ENCODE measurements at places on chromosomes 1 and 21.
A peak's percentile ranks its signal among the peaks of the same experiment; 100 is the strongest.

- no peak for DNase-seq
These were observed 207.2 kb downstream of the TOMM20 start for GRCh38 chr1:234921266-234922062.

DNA sequence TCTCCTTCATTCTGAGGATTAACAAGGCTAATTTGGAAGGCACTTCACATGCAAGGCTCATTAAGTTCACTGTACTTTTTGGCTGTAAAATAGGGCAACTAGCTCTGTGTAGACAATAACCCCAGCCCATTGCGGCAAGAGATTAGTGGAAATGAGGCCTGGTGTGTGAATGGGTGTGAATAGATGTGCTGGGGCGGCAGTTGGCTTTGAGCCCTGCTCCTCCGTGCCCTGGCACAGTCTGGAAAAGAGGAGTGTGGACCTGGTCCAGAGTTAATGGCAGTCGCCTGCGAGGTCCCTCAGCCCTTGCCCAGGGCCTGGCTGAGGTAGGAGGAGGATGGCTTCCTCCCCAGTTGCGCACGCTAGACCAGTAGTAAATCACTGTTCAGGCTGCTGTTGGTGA is 4.8 kb downstream of the KISS1 start:
- DNase-seq, result no peak

DNA sequence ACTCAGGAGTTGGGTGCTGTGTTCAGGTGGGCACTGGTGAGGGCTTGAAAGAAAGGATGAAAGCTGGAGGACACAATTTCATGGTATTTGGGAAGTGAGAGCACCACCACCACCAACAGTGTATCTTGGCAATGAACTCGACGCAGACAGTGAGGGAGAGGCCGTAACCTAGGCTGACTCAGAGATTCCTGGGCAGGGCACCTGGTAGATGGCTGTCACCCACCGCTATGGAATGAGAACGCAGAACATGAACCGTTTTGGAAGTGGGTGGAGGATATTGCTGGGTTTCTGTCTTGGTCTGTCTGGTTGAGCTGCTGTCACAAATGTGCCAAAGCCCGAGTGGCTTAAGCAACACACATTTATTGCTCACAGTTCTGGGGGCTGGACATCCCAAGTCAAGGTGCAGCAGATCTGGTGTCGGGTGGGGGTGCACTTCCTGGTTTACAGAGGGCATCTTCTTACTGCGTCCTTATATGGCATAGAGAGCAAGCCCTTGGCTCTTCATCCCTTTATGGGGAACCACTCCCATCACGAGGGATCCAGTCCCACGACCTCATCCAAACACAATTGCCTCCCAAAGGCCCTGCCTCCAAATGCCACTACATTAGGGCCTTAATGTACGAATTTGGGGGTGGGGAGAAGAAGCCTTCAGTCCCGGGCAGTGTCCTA is 246.3 kb downstream of the SIPA1L2 start:
- DNase-seq, result no peak

- DNase-seq, result no peak
These were observed 1.6 kb upstream of the IFNGR2 start for GRCh38 chr21:33401630-33401992.

- DNase-seq, result no peak
These were observed 607 bp downstream of the BTG3 start for GRCh38 chr21:17612023-17612564.

DNA sequence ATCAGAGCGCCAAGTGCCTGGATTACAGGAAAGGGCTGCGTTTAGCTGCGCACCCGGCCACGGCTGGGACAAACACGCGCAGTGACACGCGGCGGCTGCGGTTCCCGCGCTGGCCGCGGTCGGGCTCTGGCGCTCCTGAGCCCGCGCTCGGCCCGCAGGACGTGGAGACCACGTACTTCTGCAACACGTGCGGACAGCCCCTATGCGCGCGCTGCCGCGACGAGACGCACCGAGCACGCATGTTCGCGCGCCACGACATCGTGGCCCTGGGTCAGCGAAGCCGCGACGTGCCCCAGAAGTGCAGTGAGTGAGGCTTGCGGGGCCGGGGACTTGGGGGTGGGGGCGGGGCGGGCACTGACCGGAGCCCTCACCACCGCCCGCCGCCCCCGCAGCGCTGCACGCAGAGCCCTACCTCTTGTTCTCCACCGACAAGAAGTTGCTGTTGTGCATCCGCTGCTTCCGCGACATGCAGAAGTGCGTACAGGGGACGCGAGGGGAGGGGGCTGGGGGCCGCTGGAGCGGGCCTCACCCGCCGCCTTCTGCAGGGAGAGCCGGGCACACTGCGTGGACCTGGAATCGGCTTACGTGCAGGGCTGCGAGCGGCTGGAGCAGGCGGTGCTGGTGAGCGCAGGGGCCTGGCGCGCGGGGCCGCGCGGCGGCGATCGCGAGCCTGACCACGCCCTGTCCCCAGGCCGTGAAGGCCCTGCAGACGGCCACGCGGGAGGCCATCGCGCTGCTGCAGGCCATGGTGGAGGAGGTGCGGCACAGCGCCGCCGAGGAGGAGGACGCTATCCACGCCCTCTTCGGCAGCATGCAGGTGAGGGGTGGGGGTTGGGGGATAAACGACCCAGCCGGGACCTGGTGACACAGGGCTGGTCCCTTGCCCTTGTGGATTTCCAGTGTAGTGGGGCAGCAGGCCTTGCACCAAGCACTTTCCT is 3.1 kb downstream of the RNF207 start:
- no peak for DNase-seq

GRCh38 chr21:17925899-17926298 is 106.7 kb upstream of the C21orf91 start:
- DNase-seq, result no peak

- no peak for DNase-seq
These were observed 14.1 kb downstream of the MTR start for GRCh38 chr1:236809148-236809547.

GRCh38 chr1:61436016-61436415 is 288.9 kb downstream of the TM2D1 start:
- peak; percentile 16 for DNase-seq

DNA sequence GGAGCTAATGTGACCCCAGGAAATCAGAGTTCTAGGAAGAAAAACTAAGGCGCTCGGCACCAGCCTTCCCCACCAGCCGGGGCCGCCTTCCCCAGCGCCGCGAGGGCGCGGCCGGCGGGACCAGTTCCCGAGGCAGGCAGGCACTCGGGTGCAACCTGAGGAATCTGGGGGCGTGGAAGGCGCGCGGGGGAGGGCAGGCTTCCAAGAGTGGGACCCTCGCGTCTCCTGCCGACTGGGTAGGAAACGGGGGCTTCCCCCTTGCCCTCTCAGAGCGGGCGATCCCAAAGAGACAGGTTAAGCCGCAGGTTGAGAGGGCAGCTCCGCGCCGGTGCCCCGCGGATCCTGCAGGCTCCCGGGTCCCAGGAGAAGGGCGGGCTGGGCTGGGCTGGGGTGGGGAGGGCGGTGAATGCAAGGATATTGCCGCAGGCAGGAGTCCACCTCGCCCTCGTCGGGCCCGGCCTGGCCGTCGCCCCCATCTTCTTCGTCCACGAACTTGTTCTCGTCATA is 431 bp downstream of the ARPC5 start:
- peak; percentile 9 for DNase-seq

DNA sequence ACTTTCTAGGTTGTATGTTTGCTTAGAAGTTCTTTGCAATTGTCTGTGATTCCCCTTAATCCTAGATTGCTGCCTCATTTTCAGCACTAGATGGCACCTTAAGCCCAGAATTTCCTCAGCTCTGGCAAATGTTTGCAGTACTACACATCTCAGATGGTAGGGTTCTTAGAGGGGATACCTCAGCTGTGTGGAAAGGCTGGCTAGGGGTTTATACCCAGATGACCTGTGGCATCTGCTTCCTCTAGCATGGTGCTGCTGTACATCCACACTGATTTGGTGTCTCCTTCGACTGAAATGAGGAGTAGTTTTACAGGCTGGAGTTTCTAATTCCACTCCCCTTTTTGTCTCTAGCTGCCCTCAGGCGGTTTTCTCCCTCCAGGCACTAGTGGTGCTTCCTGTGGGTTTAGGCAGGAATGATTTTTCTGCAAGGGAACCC is 23.5 kb downstream of the ASB17 start:
- DNase-seq, result no peak

GRCh38 chr1:66648901-66649595 is 103.2 kb upstream of the DYNLT5 start:
- no peak for DNase-seq

GRCh38 chr1:223007935-223008334 is 135.1 kb downstream of the TLR5 start:
- no peak for DNase-seq

DNA sequence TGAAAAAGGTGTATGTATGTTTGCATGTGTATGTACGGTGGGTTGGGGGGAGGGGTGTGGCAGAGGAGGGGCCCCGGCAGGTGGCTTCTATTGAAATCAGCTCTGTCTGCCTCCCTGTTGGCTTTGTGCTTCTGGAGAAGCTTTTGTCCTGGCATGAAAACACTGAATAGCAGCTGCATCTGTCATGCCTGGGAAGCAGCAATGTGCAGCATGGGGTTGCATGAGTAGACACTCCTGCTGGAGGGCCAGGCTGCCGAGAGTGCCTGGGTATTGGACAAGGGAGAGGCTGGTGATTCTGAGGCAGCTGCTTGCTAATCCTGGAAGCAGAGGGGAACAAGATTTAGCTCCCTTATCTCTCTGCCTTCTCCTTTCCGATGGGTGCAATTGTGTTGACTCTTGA is 20.5 kb downstream of the MAPKAPK2 start:
- no peak for DNase-seq

- no peak for DNase-seq
These were observed 651 bp downstream of the ZBTB8A start for GRCh38 chr1:32539584-32540571.

- DNase-seq, result no peak
These were observed 1109.8 kb upstream of the B3GALT2 start for GRCh38 chr1:194296201-194296600.

DNA sequence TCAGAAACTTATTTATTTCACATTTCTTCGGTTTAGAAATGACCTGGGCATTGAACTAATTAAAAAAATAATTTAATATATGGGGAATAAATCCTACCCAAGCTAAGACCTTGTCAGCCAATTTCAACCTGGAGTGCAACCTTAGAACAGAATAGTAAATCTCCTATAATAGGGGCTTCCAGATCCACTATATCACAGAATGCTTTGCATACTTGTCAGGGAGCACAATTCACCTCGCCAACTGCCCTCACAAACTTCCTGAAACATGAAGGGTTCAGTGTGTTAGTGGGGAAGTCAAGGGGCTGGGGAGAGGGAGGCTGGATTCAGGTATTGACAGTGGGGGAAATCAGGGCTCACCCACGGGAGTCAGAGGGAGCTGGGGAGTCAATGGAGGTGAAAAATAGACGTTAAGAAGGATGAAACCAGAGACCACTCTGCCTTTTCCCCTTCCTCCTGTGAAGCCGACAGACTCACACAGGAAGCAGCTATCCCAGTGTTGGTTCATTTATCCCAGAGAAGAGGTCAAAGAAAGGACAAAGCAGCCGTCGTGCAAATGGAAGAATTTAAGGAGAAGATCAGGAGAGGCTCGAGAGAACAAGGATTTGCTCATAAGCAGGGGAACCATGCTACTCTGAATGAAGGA is 453.3 kb downstream of the NUF2 start:
- DNase-seq, result no peak

DNA sequence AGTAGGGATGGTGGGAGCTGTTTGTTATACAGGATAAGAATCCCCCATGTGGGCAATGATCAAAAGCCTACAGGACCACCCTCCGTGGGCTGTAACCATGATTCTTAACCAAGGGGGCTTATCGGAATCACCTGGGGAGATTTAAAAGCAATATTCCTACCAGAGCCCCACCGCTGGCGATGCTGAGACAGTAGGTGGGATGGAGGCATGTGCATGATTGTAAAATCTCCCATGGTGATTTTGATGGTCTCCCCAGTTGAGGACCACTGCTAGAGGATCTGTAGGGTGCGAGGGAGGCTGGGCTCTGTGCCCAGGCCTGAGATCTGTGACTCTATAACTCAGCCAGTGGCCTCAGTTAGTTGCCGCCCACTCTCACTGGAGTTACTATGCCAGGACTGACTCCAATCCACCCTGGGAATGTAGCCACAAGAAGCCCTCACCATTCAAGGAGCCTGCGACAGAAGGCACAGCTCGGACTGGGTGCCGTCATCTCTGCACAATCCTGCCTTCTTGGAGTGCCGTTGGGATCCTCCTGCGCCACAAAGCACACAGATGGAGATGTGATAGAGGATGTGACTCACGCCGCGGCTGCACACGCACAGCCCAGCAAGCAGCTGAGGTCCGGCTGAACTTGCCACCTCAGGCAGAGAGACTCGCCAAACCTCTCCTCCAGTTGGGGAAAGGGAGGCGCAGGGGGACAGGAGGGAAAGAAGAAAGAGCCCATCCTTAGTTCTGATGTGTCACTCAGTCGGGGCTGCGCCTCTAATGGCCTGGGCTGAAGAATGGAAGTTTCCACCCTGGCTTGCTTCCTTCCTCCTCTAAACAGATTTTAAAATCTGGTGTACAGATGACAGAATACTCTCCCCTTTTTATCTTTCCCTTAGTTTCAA is 26.5 kb downstream of the AKNAD1 start:
- no peak for DNase-seq

GRCh38 chr1:175632667-175633066 is 110.7 kb downstream of the TNR start:
- DNase-seq, result no peak

DNA sequence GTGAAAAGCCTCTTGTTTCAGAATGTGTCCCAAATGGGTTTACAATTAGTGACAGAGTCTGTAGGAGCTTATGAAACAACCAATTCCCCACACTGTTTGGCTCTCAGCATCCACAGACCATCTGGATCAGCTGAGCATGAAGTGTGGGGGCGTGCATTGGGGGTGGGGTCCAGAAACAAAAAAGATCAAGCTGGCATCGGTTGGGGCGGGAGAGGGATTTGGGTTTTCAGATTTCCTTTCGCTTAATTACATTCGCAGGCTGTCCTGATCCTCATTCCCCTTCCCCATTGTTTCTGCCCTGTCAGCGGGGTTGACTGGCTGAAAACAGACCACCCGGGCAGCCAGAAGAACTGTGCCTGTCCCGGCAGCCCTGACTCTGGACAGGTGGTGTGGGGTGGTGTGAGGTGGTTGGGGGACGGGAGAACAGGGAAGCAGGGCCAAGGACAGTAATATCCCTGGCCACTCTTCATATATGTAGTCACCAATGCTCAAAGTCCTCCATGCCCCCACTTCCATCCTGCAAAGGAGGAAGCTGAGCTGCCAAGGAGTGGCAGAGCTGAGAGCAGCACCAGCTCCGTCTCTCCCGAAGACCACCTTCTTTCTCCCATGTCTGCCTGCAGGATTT is 92.0 kb downstream of the IER5 start:
- DNase-seq, result no peak

- no peak for DNase-seq
These were observed 10.5 kb upstream of the TNFRSF25 start for GRCh38 chr1:6476483-6476882.

- DNase-seq, result no peak
These were observed 55.3 kb downstream of the GNB1 start for GRCh38 chr1:1835546-1835945.

GRCh38 chr1:183780159-183780558 is 24.8 kb upstream of the RGL1 start:
- no peak for DNase-seq

Measured in hematopoietic multipotent progenitor cell treated with erythropoietin and hydrocortisone succinate and interleukin-3 and kit ligand, for 15 days (in vitro differentiated cells).